ENCODE measurements at places on chromosomes 5 and 9.

DNA sequence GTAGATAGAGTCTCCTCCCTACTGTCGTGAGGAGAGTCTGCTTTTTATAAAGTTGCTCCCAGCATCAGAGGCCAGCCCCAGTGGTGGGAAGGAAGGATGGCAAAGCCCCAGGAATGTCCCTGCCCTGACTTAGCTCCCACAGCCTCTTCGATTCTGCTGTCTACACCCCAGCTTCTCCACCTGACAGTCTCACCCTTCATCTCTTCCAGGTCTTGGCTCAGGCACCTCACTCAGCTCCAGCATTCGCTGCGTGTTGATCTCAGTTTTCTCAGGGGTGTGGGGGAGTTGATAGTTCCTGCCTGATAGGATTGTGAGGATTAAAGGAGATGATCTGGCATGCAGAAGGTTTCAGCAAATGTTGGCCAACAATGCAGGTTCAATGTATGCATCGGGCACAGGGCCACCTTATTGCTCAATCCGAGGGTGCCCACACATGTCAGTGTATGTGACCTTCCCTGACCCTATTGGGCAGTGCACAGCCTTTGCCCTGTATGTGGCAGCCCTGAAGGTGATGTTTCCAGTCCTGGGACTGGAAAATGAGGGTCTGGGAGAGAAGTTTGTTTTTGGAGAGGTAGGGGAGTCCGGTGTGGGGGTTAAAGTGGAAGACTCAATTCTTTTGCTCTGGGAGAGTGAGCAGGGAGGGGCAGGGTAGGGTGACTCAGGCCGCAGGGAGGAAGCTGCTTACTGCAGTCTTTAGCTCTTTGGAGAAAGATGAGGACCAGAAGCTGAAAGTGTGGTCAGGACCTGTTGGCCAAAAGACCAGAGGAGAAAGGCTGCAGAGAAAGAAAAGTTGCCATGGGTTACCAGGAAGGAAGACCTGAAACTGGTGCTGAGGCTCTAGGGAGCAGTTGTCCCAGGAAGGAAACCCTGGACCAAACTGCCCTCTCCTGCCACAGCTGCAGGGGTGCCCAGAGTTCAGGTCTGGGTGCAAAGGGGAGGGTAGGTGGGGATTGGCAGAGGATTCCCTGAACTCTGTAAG is 153.2 kb downstream of the MACROH2A1 start:
- DNase-seq = no peak

DNA sequence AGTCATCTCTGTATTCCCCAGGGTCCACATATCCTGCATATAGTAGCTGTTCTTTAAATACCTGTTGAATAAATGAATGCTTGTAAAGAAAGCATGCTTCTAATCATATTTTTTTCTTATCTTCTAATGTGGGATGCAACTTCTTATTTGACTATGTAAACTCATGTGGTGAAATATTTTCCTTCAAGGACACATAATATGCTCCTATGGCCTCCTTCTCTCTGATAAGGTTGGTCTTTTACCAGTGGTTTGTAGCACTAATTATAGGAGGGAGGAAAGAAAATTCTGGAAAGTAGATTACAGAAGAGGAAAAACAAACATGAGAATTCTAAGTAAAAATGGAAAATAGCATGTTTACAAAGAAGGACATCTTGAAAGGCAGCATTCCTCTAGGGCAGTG is 28.6 kb upstream of the C5orf63 start:
- DNase-seq = no peak

DNA sequence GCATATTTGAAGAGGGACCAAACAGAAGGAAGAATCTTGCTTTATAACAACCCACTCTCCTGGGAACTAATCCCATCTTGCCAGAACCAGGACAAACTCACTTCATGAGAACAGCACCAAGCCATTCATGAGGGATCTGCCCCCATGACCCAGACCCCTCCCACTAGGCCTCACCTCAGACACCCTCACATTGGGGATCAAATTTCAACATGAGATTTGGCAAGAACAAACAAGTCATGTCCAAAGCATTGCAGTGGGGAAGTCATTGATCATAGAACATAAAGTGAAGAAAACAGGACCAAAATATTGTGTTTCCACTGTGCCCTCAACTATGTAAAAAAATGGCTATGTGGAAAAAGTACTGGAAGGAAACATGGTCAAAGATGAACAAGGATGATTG is 43.9 kb downstream of the MAP1B start:
- DNase-seq = no peak

DNA sequence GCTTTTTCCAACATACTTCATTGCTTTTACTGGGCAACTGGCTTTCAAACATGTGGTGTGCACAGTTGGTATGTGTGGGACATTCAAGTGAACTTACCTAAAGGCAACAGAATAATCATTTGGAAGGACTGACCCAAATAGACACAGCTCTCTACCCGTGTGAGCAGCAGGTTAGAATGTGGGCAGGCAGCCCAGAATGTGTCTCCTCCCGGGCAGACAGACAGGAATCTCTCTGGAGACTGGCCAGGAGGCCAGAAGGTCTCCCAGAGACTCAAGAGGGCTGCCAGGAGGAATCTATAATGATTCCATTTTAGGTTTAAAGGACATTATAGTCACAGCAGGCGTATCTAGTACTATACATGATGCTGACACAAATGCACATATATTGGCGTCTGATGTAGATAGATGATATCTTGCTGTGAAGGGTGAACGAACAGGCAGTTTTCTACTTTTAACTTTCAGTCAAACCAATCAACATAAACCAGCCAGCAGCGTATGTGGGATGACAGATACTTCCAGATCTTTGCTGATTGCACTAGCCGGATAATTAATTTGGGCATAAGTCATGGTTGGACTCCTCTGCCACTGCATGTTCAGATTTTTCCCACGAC is 297.4 kb upstream of the ZNF608 start:
- no peak for DNase-seq

GRCh38 chr5:61283471-61283870 is 48.6 kb upstream of the ZSWIM6 start:
- no peak for DNase-seq

- DNase-seq = no peak
Measured at GRCh38 chr5:132840896-132841295, 10.4 kb upstream of the SHROOM1 start.

GRCh38 chr5:14914623-14915260 is 43.2 kb upstream of the ANKH start:
- DNase-seq = no peak

DNA sequence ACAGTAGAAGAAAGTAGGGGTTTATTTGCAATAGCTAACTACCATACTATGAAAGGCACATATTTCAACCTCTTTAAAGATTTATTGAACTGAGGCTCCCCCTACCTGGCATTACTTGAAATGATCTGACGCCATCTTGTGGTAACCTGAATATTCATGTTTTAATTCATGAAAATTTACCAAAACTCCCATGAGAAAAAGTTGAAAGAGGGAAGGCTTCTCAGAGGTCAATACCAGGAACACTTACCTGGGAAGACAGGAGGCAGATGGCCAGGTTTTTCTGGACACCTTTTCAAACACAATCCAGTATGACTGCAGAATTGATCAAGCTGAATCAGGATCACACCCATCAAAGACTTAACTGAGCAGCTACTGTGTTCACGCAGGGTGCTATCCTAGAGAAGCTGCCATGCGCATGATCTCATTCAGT is 9.4 kb downstream of the PRELID2 start:
- peak; percentile 51 for DNase-seq

DNA sequence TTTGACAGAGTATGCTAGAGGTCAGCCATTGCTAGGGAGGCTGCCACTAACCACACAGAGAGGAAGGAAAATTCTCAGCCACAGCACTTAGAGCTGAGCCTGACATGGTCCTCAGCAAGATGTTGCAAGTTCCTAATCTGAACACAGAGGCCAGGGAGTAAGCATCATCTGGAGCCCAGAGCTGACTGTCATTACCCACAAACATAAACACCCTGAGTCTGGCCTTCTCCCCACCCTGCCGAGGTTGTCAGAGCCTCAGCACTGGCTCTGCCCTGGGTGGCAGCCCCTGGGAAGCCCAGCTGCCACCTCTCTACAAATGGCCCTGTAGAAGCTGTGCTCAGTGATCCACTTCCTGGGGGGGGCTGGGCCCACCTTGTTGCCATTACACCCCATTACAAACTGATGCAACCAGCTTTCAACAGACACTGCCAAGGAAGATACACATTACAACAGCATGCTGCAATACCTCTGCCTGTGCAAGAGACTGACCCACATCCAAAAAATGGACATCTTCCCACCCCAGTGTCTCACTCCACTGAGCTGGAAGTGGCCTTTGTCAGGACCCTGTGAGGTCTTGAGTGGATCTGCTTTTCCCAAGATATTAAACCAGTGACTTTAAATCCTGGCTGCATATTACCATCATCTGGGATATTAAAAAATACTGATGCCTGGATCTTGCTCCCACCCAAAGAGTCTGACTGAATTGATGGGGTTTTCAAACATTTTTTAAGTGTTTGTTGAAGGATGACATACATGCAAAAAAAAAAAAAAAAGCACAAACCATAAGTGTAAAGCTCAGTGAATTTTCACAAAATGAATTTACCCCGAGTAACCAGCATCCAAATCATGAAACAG is 33.0 kb downstream of the IRF1 start:
- peak; percentile 45 for DNase-seq

- DNase-seq = no peak
Measured at GRCh38 chr9:133875131-133875530, 117.0 kb downstream of the VAV2 start.

DNA sequence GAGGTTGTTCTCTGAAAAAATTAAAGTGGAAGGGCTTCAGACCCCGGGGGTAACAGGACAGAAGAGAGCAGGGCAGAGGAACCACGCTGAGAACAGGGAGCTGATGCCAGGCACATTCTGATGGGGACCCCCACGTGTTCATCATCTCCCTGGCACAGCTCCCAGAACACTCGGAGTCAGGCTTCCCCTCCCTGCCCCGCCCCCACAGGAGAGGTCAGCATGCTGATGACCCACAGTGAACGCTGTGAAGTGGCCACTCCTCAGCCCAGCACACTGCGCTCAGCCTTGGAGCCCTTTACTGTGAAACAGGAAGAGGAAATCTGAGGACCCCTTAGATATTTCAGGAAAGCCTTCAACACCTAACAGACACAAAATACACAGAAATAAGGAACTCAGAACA is 16.4 kb downstream of the RETREG1 start:
- DNase-seq = no peak

DNA sequence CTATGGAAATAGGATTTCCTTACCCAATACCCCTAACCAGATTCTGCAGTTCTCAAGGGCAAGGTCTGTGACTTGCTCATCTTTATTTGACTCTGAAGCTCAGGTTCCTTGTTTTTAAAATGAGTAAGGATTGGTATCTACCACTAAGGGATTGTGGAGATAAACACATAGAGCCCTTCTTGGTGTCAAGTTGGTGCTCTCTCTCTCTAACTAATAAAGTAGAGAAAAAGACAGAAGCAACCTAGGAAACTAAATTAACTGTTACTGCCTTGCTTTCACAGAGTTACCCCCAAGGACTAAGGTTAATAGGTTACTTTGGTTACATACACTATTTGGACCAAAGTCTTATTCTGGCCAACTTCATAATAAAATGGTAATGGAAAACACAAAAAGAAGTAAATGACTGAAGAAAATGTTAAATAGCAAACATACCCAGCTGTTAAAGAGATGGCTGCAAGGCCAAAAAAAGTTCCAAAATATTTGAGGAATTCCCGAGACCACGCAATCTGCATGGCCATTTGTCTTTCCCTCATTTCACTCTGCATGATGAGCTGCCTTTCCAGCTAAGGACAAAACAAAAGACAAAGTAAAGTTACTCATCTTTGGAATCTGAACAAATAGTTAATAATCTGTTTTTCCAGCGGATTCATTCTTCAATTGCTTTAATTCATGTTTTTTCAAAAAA is 21.8 kb upstream of the RLN1 start:
- DNase-seq = no peak

GRCh38 chr9:136088939-136089696 is 6.0 kb downstream of the NACC2 start:
- no peak for DNase-seq

DNA sequence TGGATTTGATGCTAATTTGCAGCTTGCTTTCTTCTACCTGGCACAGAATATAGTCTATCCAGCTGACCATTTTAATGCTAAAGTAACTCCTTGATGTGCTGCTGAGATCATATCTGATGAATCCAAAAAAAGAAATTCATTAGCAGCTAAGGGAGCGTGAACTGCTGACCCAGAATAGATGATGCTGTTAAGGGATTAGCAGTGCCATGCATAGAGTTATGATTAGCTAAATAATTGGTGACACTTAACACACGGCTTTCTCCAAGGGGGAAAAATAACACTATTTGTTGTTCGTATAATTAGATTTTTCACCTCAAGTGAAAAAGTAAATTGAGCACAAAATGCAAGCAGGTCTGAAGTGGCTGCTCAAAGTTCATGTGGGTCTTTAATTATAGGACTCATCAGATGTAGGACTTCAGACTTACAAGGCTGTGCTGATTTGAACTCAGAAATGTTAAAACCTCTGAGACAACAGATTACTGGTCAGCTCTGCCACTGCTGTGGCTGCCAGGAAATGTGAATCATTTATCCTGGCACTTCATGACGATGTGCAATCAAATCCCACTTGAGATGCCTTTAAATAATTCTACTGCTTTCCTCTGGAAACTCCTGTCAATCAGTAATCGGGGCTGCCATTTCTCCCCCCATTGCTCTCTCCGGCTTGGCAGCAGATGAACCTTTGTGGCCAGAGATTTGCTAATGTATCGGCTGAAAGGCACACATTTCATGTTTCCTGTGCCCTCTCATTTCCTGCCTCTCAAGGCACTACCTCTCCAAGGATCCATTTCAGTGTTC is 291.6 kb upstream of the C9orf72 start:
- DNase-seq = no peak

DNA sequence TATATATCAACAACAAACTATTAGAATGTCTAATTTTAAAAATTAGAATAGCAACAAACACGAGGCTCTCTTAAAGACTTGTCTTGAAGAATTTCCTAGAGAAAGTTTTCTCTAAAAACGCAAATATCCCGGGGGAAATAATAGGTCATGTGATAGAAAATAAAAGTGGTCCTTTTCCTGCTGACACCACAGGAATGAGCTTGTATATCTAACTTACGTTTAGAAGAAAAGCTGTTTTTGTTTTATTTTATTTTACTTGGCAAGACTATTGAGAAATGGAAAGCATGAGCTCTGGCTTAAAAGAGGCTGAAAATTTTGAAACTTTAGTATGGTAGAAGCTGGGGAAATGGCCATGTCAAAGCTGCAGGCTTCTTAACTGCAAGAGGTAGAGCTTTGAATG is 465.0 kb downstream of the AGTPBP1 start:
- no peak for DNase-seq

- DNase-seq = no peak
Measured at GRCh38 chr9:1200847-1201251, 150.7 kb downstream of the DMRT2 start.

DNA sequence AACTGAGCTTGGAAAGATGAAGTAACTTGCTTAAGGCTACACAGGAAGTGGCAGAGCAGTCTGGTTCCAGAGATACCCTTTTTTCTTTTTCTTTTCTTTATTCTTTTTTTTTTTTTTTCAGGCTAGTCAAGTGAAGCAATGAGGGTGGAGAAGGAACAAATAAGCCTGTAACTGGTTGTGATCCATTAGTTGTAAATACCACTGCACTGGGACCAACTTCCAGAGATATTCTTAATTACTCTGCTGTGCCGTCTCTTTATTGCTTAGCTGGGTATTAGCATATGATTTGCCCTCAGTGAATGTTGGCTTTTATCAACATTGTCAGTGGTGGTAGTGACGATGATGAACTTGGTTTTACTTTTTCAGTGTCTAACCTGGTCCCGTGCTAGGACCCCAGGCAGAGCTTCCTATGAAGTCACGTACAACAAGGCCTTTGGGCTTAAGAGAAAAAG is 26.7 kb downstream of the LNPEP start:
- no peak for DNase-seq
